ENCODE measurements at places on chromosomes 2 and 18. TPM values are rescaled to one million over a fixed set of nuclear protein-coding genes. Genes with fewer than 3 reads are reported as not detected.
A peak's percentile ranks its signal among the peaks of the same experiment; 100 is the strongest.

Gene SAG
- total RNA-seq = not detected

Gene C1QL2
- total RNA-seq = not detected

Gene IL1A
- not detected for total RNA-seq

Gene TRIM54
- 2.0 TPM for total RNA-seq

DNA sequence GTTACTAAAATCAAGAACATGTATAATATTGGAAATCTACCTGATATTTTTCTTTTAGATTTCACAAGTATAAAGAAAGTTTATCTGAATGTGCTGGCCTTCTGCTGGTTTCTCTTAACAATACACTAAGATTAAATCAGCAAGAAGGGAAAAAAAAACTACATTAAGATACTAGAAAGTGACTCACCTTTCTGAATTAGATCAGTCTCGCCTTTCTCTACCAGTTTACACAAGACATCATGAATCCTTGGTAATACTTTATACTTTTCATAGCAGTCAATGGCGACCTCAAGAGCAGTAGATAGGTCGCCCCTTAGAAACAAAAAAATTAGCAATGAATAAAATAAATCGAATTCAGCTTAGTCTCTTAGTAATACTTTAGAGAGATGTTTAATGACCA is 61.2 kb downstream of the LRPPRC start:
- H3K4me1 ChIP-seq = peaks cover 24% of the 10 kb centered on the region
- H3K27ac ChIP-seq = peak overlapping the region; percentile 38
- H3K36me3 ChIP-seq = no peaks in the 10 kb centered on the region
- H3K27me3 ChIP-seq = no peaks in the 10 kb centered on the region
- H3K4me3 ChIP-seq = no peak overlapping the region

DNA sequence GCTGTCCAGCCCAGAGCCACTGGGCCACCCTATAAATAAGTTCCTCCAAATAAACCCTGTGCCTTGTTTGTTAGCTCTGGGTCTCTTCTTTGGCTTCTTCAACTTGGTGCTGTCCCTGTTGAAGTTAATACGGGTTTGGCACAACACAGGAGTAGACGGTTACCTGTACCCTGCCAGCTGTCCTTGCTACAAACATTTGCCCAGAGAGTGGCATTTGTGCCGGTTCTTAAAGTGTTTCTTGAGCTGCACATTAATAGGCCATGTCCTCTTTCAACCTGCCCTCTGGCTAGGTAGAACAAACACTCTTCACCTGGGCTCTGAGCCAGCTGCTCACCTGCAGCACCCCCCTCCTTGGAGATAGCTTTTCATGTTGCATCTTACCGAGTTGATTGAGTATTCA is 139.2 kb downstream of the NEDD4L start:
- DNase-seq = no peak
- no peaks in the 10 kb centered on the region for H3K36me3 ChIP-seq
- H3K27me3 ChIP-seq = no peaks in the 10 kb centered on the region
- no peak overlapping the region for H3K27ac ChIP-seq
- peaks cover 39% of the 10 kb centered on the region for H3K4me1 ChIP-seq
- H3K4me3 ChIP-seq = no peak overlapping the region

DNA sequence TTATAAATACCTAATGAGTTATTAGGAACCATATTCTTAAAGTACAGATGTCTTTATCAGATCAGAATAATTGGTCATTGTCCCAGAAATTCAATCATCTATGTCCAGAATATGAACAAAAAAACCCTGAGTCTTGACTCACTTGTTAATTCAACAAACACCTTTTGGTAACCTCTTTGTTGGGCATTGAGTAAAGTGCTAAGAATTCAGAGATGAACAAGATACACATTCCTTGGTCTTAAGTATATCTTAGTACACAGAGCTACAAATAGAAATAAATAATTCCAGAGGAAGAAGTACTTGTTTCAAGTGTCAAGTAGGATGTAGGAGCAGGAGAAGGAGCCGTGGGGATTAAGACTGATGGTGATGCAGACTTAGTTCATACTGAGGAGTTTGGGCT is 798.1 kb downstream of the CPS1 start:
- H3K27ac ChIP-seq = no peak overlapping the region
- H3K4me3 ChIP-seq = no peak overlapping the region
- no peaks in the 10 kb centered on the region for H3K27me3 ChIP-seq
- peaks cover 6% of the 10 kb centered on the region for H3K4me1 ChIP-seq
- DNase-seq = no peak

- no peak for DNase-seq
- H3K27me3 ChIP-seq = peaks cover 5% of the 10 kb centered on the region
- no peak overlapping the region for H3K4me3 ChIP-seq
- no peak overlapping the region for H3K27ac ChIP-seq
These were observed 136.7 kb downstream of the ACKR3 start for GRCh38 chr2:236706288-236706687.

- no peak for DNase-seq
- peaks cover 3% of the 10 kb centered on the region for H3K4me1 ChIP-seq
- H3K36me3 ChIP-seq = peaks cover 4% of the 10 kb centered on the region
- no peak overlapping the region for H3K27ac ChIP-seq
- H3K4me3 ChIP-seq = no peak overlapping the region
These were observed 181.1 kb upstream of the ACAA2 start for GRCh38 chr18:49994410-49994809.

DNA sequence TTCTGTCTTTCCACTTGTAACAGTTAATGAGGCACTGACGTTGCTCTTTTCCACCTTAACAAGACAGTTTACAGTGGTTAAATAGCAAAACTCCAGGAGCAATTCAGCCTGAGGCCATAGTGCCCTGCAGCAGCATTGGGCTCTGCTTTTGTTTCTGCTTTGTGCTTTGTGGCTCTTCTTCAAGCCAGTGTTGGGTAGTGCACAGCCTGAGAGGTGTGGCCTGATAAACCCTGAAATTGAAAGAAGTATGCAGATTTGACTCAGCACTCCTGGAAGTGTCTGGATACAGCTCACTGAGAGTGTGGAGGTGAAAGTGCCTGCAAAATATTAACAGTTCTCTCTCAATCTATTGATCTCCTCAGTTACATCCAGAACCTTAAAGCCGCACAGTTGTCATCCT is 63.0 kb downstream of the STK25 start:
- H3K4me1 ChIP-seq = peaks cover 6% of the 10 kb centered on the region
- H3K36me3 ChIP-seq = no peaks in the 10 kb centered on the region
- H3K27ac ChIP-seq = no peak overlapping the region

DNA sequence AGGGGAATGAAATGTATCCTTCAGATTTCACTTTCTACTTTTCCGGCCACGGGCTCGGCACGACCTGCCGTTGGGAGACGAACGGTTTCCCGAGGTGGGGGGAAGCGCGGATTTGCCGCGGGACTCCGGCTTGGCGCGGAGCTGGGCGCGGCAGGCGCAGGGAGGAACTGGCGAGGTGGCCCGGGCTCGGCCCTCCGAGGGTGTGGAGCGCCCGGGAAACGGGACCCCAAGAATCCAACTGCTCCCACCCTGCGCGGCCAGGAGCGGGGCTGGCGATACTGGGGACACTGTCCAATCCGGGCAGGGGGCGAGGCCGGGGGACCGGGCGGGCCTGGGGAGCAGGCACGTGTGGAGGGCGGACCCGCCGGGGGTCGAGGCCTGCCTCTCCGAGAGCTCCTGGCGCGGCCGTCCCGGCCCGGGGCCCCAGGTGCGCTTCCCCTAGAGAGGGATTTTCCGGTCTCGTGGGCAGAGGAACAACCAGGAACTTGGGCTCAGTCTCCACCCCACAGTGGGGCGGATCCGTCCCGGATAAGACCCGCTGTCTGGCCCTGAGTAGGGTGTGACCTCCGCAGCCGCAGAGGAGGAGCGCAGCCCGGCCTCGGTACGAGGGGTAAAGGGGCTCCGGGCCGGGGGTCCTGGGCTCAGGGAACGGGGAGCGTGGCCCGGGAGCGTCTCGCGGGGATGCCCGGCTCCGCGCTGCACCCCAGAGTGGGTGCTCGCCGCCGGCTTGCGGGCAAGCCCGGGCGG is at the start of gene ANXA4:
Gene ANXA4 (plus strand): TSS at position 560 of the 747 bp plus-strand sequence. CDS start 39,432 bp downstream, outside the sequence.
- peak; percentile 36 for DNase-seq
- H3K4me3 ChIP-seq = peak within 1 kb of the TSS; percentile 90
- H3K27ac ChIP-seq = no peak within 1 kb of the TSS
- peaks cover 12% of the 10 kb centered on the region for H3K27me3 ChIP-seq
- H3K36me3 ChIP-seq = no peaks in the 10 kb centered on the region
- no peaks in the 10 kb centered on the region for H3K4me1 ChIP-seq

GRCh38 chr2:169637620-169638019 is 53.5 kb downstream of the PPIG start:
- no peaks in the 10 kb centered on the region for H3K27me3 ChIP-seq
- H3K4me3 ChIP-seq = no peak overlapping the region
- no peak overlapping the region for H3K27ac ChIP-seq
- H3K36me3 ChIP-seq = no peaks in the 10 kb centered on the region
- DNase-seq = no peak
- no peaks in the 10 kb centered on the region for H3K4me1 ChIP-seq

- peak overlapping the region; percentile 8 for H3K27ac ChIP-seq
- H3K36me3 ChIP-seq = no peaks in the 10 kb centered on the region
- H3K4me1 ChIP-seq = peaks cover 14% of the 10 kb centered on the region
- no peak for DNase-seq
- H3K27me3 ChIP-seq = peaks cover 3% of the 10 kb centered on the region
- no peak overlapping the region for H3K4me3 ChIP-seq
These were observed 17.5 kb downstream of the SLC4A3 start for GRCh38 chr2:219644801-219645480.

DNA sequence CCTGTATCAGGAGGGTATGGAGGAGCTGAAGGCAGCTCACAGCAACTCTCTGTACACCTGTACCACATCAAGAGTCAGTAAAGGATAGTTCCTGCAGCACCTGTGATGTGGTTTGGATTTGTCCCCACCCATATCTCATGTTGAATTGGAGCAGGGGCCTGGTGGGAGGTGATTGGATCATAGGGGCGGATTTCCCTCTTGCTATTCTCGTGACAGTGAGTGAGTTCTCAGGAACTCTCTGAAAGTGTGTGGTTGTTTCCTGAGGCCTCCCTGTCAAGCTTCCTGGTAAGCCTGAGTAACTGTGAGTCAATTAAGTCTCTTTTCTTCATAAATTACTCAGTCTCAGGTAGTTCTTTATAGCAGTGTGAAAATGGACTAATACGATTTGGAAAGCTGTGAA is 28.9 kb downstream of the OSBPL1A start:
- no peak overlapping the region for H3K4me3 ChIP-seq
- DNase-seq = no peak
- no peaks in the 10 kb centered on the region for H3K36me3 ChIP-seq
- H3K27me3 ChIP-seq = no peaks in the 10 kb centered on the region
- no peak overlapping the region for H3K27ac ChIP-seq
- peaks cover 4% of the 10 kb centered on the region for H3K4me1 ChIP-seq

GRCh38 chr2:241087420-241088268 is 14.4 kb downstream of the MTERF4 start:
- no peak for DNase-seq
- H3K27me3 ChIP-seq = peaks cover 4% of the 10 kb centered on the region
- no peak overlapping the region for H3K4me3 ChIP-seq
- H3K27ac ChIP-seq = no peak overlapping the region
- peaks cover 22% of the 10 kb centered on the region for H3K36me3 ChIP-seq

DNA sequence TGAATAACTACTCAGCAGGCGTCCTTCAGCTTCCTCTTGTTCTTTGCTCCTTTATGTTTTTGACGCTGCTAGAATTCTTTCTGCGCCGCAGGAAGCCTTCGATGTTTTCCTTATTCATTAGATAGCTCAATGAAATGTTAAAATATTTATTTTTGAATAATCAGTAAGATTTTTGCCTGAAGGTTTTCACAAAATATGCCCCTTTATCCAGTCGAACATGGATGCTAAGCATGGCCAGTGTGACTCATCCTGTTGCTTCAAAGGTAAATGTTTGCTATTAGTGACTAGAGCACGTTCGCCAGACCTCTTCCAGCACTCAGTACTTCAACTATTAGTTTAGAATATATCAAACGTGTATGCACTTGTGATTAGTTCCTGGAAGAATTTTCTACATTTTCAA is 7.6 kb upstream of the MEIS1 start:
- DNase-seq = no peak
- H3K36me3 ChIP-seq = no peaks in the 10 kb centered on the region
- H3K4me3 ChIP-seq = peak overlapping the region; percentile 63
- peaks cover 6% of the 10 kb centered on the region for H3K4me1 ChIP-seq
- peaks cover 25% of the 10 kb centered on the region for H3K27me3 ChIP-seq

GRCh38 chr2:102072741-102073140 is 69.8 kb upstream of the IL1R1 start:
- DNase-seq = no peak
- H3K27me3 ChIP-seq = peaks cover 3% of the 10 kb centered on the region
- peaks cover 2% of the 10 kb centered on the region for H3K4me1 ChIP-seq
- H3K36me3 ChIP-seq = peaks cover 5% of the 10 kb centered on the region
- H3K4me3 ChIP-seq = no peak overlapping the region

GRCh38 chr2:48929571-48930301 is 174.2 kb upstream of the LHCGR start:
- no peak overlapping the region for H3K4me3 ChIP-seq
- no peaks in the 10 kb centered on the region for H3K36me3 ChIP-seq
- no peaks in the 10 kb centered on the region for H3K27me3 ChIP-seq
- H3K4me1 ChIP-seq = peaks cover 12% of the 10 kb centered on the region
- no peak for DNase-seq

- no peaks in the 10 kb centered on the region for H3K36me3 ChIP-seq
- DNase-seq = no peak
- no peak overlapping the region for H3K4me3 ChIP-seq
- no peaks in the 10 kb centered on the region for H3K27me3 ChIP-seq
- peak overlapping the region; percentile 50 for H3K27ac ChIP-seq
- H3K4me1 ChIP-seq = peaks cover 17% of the 10 kb centered on the region
These were observed 251.4 kb downstream of the KLHL29 start for GRCh38 chr2:23636426-23636825.

DNA sequence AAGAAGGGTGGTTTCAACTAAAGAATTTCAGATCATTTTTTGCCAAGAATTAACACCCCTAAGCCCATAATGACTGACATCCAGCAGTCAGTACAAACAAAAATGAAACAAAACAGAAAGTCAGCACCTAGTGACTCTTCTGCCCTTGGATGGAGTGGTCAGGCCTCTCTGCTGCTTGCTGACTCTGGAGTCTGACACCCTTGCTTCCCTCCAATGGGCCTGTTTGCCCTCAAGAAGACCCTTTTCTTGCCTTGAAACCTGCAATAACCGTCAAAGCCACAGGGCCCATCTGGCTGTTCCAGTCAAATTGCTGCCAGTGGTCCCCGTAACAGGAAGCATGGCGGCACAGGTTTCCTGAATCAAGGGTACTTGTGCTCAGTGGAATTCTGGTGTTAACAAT is 27.2 kb upstream of the CYTIP start:
- H3K27me3 ChIP-seq = no peaks in the 10 kb centered on the region
- no peak overlapping the region for H3K4me3 ChIP-seq
- no peak for DNase-seq
- no peaks in the 10 kb centered on the region for H3K36me3 ChIP-seq
- H3K27ac ChIP-seq = no peak overlapping the region
- H3K4me1 ChIP-seq = no peaks in the 10 kb centered on the region

GRCh38 chr2:32738939-32739338 is 111.1 kb downstream of the TTC27 start:
- no peaks in the 10 kb centered on the region for H3K27me3 ChIP-seq
- no peaks in the 10 kb centered on the region for H3K4me1 ChIP-seq
- H3K36me3 ChIP-seq = no peaks in the 10 kb centered on the region
- no peak overlapping the region for H3K27ac ChIP-seq
- no peak for DNase-seq

DNA sequence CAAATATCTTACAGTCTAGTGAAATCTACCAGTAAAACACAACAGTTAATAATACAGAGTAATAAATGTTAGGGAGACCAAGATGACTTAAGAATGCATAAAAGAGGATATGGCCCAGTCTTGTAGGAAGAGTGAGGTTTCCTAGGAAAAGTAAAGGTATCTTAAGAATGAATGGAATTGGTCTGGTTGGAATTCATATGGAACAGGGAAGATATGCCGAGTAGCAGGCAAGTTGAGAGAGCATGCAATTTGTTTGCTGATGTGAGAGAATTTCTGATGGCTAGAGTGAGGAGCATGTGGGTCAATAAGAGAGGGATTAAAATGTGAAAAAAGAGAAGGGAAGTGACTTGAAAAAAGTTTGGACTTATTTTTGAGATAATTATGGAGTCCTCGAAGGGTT is 512.9 kb upstream of the ZEB2 start:
- no peaks in the 10 kb centered on the region for H3K27me3 ChIP-seq
- H3K4me1 ChIP-seq = peaks cover 16% of the 10 kb centered on the region
- no peak overlapping the region for H3K27ac ChIP-seq
- H3K4me3 ChIP-seq = no peak overlapping the region
- DNase-seq = no peak
